Activated naive CD4-positive, alpha-beta T cell treated with Interleukin-2 at 50 U/mL for 16 hours (primary cell): ENCODE measurements at places on chromosomes 5 and 9.
A peak's percentile ranks its signal among the peaks of the same experiment; 100 is the strongest.

DNA sequence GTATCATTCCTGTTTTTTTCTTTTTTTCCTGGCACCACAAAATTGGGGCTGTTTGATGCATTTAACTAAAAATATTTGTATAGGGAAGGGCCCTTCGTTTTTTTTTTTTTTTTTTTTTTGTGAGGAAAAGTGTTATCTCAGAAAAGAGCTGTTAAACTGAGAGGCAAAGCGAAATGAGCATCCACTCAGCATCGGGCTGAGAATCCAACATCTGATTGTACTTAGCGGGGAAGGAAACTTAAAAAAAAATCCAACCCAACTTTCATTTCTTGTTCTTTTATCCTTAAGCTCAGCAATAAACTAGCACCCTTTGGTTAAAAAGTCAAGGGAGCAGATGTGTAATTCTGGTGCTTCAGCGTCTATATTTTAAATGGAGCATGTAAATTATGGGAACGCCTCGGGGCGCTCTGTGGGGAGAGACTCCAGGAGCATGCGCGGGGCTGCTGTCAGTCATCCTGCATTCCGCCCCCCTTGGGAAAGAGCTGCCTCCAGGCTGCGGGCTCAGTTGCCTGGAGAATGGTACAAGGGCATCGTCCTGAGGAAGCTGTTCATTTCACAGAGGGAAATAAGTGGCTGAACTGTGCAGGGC, 33.3 kb downstream of the DMRT2 start:
- no peak for DNase-seq

GRCh38 chr5:73306078-73306719, 133.2 kb downstream of the TMEM174 start:
- DNase-seq = no peak

DNA sequence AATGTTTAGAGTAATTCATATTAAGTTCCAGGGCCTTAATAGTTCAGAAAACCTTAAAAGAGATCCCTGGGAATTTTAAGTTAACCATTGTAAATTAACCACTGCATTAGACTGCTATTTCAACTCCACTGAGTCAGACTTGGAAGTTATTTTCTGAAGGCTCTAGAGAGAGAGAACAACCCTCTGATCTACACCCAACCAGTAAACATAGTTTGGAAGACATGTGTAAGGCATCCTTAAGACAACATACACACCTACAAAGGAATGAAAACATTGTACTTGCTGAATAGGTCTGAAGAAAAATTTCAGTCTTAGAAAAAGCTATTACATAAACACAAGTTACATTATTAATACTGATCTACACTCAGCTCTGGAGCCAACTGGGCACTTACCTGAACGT, 158.2 kb upstream of the FST start:
- DNase-seq = no peak

DNA sequence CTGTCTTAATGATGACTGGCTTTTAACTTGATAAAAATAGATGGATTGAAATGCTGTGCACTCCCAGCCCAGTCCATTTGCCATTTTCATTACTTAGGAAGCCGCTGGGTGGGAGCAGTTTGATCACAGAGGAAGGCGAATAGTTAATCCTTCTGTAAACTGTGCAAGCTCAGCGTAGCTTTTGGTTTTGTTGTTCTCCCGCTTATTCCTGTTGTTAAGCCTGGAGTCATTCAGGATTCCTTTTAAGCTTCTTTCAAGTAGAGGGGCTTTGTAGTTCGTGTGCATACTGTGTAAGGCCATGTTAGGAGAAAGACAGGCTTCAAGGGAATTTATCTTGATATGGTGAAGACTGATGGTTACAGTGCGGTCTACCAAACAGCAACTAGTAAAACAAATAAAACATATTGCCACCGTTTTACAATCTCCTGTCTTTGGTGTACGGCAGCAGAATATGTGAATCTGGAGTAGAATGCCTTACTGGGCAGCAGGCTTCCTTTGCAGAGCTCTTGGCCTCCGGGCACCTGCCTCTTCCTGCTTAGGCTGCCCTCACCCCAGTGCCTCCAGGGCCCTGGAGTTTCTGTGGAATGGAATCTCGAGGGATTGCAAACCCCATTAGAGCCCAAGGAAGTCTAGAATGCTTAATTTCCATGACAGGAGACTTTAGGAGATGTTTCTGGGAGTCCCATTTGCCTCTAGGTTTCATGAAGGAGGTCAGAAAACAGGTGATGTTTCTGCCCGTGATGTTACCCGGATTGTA, 141.4 kb downstream of the TRIO start:
- DNase-seq = no peak

- DNase-seq = no peak
Measured at GRCh38 chr5:159184236-159184635, 25.1 kb downstream of the RNF145 start.

DNA sequence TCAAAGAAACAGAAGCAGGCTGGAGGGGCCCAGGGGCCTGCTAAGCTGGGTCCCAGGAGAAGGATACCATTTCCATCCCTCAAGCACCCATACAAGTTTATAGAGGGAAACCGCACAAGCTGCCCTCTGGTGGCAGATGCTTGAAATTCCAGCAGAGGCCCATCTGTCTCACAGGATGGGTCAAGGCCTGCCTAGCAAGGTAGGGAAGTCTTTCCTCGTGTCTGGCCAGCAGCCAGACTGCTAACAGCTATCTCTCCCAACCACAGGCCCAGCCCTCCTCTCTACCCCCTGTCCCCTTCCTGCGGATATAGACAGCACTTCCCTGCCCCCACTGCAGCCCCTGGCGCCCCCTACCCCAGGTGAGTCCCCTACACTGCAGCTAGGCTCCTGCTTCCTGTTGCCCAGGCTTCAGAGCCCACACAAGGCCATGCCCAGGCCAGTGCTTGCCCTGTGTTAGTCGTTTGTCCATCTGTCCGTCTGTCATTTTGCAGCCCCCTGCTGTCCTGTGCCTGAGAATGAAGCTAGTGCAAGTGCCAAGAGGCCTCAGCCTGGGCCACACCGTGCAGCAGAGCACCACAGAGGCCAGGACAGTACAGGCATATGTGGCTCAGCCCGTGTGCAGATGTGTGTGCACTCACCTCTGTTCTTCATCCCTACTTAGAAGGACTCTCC, 26.2 kb downstream of the TCF7 start:
- peak; percentile 70 for DNase-seq

DNA sequence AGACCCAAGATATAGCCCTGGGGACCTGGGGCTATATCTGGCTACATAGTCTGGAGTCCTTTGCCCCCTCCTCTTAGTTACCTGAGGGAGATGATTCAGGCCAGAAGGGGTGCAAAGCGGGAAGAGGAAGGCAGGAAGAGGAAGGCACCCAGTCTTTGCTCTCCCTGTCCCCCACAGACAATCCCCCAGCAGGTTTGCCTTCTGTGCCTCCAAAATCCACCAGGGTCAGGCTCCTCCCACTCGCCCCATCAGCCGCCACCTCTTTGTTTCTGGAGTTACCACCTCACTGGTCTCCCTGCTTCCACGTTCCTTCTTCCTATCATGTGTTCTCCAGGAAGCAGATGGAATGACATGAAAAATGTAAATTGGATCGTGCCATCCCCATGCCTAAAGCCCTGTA, 31.2 kb upstream of the FABP6 start:
- DNase-seq = no peak

DNA sequence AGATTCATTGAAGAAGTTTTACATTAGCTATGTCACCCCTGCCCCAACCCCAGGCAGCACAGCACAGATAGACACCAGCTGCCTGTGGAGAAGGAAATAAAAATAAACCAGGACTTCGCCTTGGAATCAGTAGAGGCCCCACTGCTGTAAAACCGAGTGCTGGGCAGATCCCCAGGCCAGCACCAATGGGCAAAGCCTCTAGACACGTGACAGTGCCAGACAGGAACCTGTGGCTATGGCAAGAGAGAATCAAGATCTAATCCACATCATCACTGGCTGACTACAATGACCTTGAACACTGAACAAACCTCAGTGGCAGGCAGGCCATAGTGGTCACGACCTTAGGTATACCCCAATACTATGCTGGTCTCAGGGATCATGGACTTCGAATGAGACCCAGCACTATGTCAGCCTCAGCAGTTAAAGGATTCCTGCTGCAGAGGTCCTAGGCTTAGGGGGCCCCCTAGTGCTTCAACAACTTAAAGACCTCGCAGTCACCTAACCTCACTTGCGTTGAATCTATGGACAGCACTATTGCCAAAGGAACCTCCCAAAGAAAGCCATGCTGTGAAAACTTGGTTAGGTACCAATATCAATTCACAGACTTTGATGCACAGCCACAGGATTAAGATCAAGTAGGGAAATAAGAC, 2118.6 kb upstream of the C9orf72 start:
- DNase-seq = no peak

GRCh38 chr9:120869726-120870125, 7.3 kb downstream of the PHF19 start:
- DNase-seq = no peak

- DNase-seq = no peak
Measured at GRCh38 chr5:168001318-168001717, 290.1 kb upstream of the WWC1 start.

DNA sequence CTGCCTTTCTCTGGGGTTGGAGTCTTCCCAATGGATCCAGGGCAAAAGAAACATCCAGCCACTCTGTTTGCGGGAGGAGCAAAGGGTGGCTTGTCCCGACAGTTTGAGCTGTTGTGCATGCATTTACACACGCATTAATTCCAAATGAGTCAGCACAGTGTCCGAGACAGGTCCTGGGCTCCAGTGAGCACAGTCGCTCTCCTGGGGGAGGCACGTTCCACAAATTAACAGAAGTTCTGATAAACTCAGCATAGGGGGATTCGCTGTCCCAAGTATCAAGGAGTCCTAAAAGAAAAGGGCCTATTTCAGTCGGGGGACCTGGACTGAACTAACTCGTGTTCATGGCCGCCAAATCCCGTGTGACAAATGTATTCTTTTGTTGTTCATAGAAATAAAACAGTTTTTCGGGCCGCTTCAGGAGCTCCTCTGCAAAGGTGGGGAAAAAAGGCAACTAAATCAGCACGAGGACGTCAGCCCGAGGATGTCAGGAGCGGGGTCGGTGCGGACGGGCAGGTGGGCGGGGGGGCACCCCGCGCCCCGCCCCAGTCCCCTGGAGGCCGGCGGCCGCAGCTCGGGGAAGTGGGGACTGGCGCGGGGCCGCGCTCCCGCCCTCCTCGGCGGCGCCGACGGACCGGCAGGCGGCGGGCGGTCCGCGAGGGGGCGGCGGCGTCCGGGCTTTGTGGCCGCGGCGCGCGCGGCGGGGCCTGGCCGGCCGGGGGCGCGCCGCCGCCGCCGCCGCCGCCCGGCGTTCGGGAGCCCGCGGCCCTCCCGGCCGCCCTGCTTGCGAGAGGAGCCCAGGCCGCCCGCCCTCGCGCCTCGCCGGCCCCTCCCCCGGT, at the start of gene MSANTD3:
Gene MSANTD3 (plus strand): TSS at position 614 of the 836 bp plus-strand sequence. CDS start 14,796 bp downstream, outside the sequence.
- DNase-seq = peak; percentile 62

GRCh38 chr5:674630-675011, 18.5 kb downstream of the TPPP start:
- DNase-seq = no peak

DNA sequence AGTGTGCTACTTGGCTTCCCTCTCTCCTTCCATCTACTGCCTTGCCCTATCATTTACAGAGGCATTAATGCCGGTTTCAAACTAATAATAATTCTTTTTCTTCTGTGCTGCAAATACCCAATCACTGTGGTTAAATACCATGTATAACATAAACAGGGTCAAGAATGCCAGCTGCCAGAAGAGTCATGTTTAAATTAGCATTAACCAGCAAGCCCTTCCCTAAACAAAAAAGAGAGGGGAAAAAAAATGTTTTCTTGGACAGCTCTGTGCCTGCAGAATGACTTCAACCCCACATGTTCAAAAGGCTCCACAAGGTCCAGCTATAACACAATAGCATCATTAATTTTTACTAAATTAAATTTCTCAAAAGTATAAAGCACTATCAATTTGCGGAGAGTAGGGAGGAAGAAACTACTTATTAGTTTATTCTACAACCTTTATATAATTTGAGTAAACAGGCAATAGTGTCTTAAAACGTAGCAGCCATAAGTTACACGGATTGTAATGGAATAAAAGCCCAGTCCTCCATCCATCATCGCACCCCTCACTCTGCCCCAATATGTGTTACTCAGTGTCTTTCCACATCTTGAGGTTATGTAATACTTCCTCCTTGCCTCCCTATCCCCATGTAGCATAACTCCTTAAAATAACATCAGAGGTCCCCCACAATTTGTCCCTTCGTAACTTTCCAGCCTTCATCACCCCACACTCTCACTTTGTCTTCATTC, 3.9 kb downstream of the LPAR1 start:
- no peak for DNase-seq

GRCh38 chr9:38423273-38423972, 831 bp downstream of the IGFBPL1 start:
- no peak for DNase-seq
